ENCODE measurements at places on chromosomes 7 and 10.

GRCh38 chr10:106615081-106615480 lies 549.4 kb downstream of the SORCS1 start:
- no peak for DNase-seq

DNA sequence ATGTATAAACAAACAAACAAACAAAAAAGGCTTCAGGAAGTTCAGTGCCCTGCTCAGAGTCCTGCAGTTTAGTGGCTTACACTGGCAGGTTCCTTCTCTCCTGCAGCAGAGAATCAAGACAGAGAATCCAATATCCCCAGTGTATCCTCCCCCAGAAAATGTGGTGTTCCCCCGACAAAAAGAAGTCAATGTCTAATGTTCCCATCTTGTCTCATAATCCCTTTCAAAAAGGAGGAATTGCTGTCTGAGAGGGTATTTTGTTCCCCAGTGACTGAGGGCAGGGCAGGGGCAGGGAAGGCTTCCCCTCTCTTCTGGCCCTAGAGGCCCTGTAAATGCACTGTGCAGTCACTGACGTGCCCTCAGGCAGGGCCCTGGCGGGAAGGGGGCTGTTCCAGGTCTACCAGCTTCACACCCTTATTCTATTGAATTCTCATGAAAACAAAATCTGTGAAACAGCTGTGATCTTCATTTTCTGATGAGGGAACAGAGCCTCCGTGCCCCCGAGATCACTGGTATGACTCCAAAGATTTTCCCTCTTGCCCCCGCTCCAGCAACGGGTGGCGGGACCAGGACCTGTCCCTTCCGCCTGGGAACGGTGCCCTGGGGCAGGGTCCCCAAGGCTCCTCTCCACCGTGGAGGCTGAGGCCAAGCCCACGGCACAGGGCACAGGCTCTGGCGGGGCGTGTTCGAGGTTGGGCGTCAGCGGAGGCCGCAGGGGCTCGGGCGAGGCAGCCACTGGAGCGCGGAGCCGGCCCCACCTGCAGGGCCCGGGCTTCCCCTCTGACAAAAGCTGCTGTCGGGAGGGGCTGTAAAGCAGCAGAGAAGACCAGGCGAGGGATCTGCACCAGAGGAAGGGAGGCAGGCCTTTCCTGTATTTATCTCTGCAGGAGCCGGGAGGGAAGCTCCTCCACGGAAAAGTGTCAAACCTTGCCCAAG lies 13.4 kb upstream of the WDFY4 start:
- no peak for DNase-seq

DNA sequence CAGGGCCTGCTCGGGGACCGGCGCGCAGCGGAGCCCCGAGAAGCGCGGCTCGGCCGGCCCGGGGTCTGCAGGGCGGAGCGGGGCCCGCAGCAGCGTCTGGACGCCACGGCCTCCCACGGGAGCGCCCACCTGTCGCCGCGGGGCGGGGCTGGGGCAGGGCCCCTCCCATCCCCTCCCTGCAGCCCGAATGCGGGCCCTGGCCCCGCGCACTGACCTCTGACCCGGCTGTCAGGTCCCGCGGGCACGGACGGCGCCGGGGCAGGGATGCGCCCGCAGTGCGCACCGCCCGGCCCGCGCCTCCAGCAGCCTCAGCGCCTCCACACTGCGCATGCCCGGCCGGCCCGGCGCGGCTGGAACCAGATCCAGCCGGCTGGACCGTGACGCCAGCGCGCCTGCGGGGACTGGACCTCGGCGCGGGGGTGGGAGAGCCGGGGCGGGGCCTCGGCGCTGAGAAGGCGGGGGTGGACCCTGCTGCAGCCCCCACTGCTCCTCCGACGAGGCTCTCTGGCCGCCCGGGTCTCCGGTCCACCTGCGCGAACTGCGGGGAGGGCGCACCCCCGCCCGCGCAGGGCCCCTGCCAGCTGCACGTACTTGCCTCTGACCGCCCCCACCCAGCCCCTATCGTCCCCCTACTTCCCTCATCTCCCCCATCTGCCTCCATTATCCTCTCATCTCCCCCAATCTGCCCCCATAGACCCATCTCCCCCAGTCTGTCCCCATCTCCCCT lies 16.1 kb upstream of the GPR146 start:
- no peak for DNase-seq

GRCh38 chr10:45442251-45442650 lies 68.2 kb downstream of the ALOX5 start:
- no peak for DNase-seq

- DNase-seq: no peak
These were observed 1072.1 kb downstream of the NXPH1 start for GRCh38 chr7:9505516-9505915.

- peak; percentile 74 for DNase-seq
These were observed 73.6 kb downstream of the SNX10 start for GRCh38 chr7:26365077-26365900.

DNA sequence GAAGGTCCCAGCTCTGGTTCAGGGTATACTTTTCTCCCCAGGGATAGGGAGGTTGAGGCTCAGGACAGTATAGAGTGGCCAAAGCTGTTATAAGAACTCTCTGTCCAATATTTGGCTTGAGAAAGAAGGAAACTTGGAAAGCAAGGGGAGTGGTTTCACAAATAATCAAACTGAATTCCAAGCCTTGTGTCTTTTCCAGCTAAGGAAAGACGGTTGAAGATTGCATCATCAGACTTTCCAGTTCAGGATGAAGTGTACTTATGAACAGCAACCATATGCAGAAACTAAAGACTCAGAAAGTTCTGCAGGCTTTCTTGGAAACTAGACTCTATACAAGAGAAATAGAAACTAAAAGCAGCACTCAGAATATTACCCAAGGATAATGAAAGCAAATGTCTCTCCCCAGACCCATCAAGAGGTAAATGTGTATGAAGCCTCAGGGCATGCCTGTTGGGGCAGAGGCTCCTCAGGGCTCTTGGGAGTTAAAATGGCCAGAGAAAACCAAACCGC lies 46.4 kb downstream of the RAMP3 start:
- peak; percentile 2 for DNase-seq

DNA sequence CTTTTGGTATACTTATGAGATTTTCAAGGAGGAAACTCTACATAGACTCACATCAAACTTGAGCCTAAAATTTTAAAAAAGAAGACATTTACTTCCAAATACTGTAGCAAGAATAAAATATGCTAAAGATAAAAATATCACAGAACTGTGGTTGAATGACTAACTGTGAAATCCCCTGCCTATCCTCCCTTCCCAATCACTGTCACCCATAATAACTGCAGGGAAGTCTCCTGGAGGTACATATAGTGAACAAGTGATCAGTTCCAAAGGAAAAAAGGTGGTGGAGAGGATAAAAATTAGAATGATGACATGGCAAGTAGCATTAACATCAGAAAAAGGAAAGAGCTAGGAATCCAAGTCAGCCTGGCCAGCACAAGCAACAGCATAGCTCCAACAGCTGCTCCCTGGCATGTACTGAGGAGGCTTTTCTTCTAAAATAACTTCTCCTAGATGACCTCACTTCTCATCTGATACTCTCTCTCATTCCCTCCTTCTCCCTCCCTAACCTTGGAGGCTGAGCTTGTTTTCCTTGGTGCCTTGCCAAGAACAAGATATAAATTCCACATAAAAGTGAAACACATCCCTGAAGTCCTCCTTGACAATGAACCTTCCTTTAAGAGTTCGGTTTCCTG lies 124.0 kb downstream of the IQUB start:
- peak; percentile 86 for DNase-seq

DNA sequence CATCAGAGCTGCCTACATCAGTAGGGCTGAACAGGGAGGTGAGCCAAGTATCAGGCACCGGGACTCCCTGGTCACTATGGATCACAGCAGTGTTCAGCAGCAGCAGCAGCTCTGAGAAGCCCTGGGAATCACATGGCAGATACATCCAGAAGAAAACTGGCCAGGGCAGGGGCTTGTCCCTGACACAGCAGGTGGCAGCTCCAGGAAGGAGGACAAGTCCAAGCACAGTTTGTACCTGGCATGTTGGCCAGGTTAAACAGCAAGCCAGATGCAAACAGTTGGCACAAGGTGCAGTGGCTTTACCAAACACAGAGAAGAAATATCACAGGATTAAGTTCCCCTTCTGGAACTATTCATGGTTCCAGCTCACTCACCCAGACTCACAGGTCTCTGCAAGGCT lies 139.4 kb downstream of the KCNMA1 start:
- DNase-seq: peak; percentile 100

DNA sequence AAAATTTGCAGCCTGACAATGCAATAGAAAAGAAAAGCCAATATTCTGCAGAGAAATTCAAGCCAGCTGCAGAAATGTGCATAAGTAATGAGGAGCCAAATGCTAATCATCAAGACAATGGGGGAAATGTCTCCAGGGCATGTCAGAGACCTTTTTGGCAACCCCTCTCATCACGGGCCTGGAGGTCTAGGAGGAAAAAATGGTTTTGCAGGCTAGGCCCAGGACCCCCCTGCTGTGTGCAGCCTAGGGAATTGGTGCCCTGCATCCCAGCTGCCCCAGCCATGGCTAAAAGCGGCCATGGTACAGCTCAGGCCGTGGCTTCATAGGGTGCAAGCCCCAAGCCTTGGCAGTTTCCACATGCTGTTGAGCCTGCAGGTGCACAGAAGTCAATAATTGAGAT lies 72.5 kb upstream of the NME8 start:
- DNase-seq: no peak

DNA sequence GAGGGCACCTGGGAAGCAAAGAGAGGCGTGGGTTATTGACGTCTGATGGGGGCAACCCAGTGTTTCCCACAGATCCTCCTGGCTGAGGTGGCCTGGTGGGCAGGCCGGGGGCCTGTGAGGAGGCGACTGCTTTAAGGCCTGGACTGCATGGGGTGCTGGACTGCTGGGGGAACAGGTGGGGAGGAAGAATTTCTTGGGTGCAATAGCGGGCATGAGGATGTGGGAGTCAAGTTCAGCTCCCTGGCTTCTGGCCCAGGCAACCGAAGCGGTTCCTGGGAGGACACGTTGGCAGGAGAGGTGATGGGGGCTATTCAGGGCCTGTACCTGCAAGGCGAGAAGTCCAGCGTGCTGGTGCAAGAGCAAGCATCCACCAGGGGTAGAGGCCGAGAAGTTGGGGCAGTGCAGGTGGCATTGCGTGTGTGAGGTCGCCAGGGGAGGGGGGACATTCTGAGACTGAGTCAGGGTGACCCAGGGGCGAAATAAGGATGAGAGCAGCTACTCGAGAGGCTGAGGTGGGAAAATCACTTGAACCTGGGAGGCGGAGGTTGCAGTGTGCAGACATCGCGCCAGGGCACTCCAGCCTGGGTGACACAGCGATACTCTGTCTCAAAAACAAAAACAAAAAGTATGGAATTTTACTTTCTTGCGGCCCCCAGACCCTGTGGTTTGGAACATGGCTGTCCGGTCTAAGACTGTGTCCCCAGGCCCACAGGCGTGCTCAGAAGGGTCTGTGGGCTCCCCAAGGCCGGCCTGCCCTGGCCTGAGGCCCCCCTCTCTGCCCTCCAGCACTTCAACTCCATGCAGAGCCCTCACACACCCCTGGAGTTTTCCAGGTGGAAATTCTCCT lies 53.6 kb upstream of the ELN start:
- DNase-seq: no peak

DNA sequence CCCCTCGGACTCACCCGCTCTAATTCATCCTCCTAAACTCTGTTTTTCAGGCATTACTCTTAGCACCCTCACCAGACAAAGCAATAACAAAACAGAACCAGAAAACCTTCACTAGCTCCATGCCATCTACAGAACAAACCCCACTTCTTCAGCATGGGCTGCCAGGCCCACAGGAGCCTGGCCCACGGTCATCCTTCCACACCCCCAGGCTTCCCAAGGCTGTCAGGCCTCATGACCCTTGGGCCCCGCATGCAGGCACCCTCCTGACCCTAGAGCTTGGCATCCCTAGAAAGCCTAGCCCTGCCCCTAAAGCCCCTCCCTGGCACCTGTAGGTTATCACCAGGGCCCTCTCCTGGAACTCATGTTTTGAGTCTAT lies 59.6 kb downstream of the PRKAG2 start:
- no peak for DNase-seq

- DNase-seq: no peak
These were observed 381.9 kb downstream of the ZWINT start for GRCh38 chr10:55979203-55979602.

DNA sequence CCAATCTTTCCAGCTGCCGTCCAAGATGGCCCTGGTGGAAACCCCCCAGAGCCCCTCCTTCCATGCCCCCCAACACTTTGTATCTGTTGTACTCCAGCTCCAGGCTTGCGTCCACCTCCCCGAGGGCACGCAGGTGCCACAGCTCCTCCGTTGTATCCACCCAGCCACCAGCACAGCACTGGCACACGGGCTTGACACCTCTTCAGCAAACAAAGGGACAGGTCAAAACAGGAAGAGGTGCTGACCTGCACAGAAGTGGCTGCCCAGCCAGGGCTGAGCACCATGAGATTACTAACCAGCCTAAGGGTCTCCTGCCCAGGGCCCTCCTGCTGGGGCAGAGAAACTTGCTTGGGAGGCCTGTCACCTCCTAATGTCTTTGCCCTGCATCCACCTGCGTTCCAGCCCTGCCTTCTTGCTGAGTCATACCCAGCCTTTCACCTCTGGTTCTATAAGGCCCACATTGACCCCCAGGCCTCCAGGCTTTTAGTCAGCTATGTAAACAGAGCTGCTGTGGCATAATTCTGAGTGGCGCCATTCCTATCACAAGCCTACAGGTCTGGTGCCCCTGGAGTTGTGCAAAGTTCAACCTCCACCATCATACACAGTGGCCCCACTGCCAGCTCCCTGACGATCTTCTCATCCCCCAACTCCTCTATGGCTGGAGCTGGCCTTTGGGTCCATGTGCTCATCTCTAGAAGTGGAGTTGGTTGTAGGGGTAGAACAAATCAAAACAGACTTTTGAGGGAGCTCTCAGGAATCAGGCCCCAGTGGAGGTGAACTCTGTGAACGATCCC lies 20.9 kb downstream of the SLC29A3 start:
- no peak for DNase-seq

- DNase-seq: no peak
These were observed 171.1 kb downstream of the HIBADH start for GRCh38 chr7:27491534-27491933.

GRCh38 chr10:1171586-1171985 lies 115.4 kb downstream of the WDR37 start:
- no peak for DNase-seq

GRCh38 chr7:5375925-5376324 lies 47.7 kb downstream of the TNRC18 start:
- no peak for DNase-seq

Measured in LNCaP clone FGC (cell line).